Kidney glomerular epithelial cell (primary cell): ENCODE measurements at places on chromosomes 6 and 20.

GRCh38 chr6:82970839-82971238, 94.8 kb downstream of the UBE3D start:
- no peak for DNase-seq

DNA sequence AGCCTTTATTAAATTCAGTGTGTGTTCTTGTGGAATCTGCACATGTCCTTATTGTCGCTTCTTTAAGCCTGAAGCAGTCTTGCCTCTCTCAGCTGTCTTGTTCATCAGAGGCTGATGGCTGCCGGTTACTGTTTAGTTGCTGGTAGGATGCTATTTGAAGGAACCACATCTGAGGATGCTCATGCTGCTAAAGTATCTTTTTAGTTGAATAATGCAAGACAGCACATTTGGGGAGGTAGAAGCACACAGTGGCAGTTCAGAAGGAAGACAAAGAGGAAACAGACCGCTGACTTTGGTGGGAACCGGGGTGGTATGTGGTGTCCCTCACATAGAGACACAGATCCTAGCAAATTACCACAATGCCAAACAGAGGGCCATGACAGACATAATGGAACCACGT, 144.2 kb upstream of the HDDC2 start:
- no peak for DNase-seq

DNA sequence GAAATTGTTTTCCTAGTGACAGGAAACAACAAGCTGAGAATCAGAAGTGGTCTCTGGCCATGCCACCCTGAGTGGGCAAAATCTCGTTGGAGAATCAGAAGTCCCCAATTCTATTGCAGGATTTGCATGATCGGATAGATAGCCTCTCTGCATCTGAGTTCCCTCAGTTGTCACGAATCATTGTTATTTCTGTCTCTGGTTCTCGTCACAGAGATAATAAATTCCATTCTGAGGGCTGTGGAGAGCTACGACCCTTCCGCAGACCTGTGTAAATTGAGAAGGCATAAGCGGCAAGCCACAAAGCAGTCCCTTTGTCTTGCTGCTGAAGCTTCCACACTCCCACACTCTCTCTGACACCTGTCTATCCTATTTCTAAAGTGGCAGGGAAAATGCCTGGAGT, 102.4 kb upstream of the CNR1 start:
- DNase-seq = no peak

- DNase-seq = no peak
Observed at GRCh38 chr20:61768571-61769285, 297.0 kb downstream of the TAF4 start.

DNA sequence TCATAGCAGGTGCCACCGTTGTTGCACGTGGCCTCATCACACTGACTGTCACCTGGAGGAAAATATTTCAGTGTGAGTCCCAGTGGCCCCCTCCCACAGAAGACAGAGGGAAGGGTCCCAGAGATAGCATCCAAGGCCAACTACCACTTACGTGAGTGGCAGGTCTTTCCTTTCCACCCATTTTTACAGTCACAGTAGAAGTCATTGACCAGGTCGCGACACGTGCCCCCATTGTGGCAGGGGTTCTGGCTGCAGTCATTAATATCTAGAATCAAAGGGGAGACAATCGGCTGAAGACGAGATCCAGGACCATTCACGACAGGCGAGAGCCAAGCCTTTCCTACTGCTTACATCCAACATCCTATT, 28.6 kb downstream of the JAG1 start:
- no peak for DNase-seq

DNA sequence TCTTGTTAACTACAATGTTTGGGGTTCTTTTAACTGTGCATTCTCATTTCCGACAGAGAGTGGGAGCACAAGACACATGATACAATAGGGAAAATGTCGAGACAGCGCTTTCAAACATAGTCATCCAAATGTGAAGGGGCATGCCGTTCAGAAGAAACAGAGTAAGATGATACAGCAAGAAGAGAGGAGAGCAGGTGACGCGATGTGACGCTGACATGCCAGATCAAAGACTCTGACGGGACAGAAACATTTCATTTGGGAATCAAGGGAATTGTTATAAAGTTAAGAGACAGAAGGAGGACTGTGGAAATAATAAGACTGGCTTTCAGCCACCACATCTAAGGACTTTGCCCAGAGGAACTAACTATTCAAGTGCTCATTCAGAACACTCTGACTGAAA, 117.4 kb downstream of the FAXC start:
- DNase-seq = no peak

DNA sequence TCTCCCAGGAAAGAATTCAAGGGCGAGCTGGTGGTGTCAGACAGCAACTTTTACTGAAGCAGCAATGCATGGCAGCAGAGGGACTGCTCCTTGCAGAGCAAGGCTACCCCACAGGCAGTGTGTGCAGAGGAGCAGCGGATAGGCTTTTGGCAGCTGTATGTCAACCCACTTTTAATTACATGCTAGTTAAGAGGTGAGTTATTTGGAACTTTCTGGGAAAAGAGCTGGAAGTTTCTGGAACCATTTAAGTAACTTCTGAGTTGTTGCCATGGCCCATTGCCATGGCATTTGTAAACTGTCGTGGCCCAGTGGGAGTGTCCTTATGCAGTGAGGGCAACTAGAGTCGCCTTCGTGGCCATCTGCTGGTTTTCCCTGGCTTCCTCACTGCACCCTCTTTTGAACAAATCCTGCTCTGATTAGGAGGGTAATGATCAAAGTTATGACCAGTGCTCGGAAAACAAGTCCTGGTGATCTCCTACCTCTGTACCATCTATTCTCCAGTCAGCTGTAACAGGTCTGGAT, 34.0 kb downstream of the BPIFB4 start:
- no peak for DNase-seq
